ENCODE measurements at places on chromosomes 7 and 10.

DNA sequence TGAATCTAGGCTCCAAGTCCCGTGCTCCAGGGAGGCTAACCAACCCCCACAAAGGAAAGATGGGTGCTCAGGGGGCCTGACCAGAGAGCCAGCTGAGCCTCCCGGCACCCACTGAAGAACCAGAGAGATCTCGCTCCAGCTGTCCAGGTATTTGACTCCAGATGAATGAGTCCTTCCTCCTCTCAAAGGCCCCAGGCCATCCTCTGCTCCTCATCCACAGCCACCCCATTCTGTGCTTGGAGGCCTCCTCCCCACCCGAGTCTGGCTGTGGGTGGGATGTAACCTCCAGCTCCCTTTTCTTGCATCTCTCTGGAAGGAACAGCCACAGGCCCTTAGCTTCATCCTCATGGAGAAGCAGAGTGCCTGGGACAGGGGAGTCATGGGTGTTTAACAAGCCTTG, 44.6 kb downstream of the VSTM4 start:
- no peak for DNase-seq

- DNase-seq = no peak
These were observed 312.4 kb upstream of the AUTS2 start for GRCh38 chr7:69285854-69286253.

DNA sequence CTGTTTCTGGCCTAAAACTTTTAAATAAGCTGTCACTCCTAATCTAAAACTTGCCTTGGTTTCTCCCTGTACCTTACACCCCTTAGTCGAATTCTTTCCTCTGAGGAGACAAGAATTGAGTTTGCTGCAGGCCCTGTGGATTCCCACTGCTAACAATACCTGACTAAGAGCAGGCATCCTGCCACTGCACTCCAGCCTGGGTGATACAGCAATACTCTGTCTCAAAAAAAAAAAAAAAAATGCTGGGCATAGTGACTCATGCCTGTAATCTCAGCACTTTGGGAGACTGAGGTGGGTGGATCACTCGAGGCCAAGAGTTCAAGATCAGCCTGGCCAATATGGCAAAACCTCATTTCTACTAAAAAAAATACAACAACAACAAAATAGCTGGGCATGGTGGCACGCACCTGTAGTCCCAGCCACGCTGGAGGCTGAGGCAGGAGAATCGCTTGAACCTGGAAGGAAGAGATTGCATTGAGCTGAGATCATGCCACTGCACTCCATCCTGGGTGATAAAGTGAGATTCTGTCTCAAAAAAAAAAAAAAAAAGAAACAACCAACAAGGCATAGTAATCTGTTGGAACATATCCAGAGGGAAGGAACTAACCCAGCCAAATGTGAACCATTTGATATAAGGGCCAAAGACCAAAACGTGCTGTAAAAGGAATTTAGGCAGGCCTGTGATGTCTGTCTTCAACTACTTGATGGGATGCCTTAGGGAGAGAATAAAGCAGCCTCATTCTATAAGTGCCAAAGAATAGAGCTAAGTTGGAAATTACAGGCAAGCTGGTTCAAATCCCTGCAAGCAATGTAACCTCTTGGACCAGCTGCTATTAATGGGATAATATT, 732.7 kb upstream of the AUTS2 start:
- no peak for DNase-seq

DNA sequence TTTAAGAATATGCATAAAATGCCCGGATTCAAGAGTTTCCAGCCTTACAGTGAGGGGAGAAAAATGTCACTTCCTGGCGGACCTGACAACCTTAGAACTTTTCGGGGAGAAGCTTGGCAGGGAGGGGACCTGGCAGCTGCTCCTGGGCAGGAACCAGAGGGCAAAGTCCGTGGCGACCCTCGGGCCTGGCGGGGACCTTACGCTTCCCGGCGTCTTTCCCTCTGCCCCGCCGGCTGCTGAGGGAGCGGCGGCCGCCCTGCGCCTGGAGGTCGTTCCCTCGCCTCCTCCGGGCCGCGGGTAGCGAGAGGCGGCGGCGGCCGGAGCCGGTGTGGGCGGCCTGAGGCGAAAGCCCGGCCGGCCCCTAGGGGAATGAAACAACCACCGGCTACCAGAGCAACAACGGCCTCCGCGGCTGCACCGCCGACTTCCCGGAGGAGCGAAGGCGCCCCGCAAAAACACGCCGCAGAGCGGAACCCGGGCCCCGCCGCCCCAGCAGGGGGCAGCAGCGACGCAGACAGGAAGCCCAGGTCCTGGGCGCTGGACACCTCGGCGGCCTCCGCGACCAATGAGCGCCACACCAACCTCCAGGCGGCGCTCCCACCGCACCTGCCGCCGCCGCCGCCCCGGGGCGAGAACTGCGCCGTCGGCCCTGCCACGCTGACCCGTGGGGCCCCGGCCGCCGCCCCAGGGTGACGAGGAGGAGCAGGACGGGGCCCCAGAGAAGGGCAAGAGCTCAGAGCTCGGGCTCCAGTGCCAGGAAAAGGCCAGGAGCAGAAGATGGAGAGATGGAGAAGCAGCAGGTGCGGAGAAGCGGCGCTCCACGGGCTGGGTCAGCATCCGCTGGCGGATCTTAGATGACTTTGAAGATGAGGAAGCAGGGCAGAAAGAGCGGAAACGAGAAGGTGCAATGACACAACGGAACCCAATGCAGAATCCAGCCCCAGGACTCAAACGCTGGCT, 10.5 kb upstream of the ACSM6 start:
- peak; percentile 25 for DNase-seq

DNA sequence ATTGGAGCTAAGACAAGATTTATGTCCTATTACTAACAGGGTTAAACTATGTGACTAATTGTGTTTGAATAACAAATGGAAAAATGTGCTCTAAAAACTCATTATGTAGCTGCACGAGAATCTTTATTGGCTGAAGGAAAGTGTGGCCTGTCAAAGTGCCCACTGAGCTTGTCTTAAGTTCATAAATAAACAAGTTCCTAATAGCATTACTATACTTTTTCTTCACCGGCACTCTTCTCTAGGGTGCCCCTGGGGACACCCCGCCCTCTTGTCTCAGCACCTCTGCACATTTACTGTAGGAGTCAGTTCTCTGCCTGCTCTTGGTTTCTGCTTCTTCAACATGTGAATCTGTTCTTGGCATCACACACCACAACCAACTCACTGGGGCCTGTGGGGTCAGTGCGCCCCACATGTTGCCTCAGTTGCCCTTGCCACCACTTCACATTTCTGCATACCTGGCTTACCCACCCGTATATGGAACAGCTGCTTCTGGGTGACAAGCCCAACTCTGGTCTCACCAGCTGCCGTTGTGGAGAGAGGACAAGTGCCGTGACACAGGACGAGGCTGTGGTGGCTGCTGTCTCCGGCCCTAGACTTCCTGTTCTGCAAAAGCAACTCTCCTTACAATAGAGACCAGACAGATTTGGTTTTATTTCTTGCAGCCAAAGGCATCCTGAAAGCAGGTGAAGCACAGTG, 96.3 kb upstream of the DDC start:
- no peak for DNase-seq

- DNase-seq = no peak
These were observed 104.5 kb downstream of the GRID1 start for GRCh38 chr10:86261941-86262687.

DNA sequence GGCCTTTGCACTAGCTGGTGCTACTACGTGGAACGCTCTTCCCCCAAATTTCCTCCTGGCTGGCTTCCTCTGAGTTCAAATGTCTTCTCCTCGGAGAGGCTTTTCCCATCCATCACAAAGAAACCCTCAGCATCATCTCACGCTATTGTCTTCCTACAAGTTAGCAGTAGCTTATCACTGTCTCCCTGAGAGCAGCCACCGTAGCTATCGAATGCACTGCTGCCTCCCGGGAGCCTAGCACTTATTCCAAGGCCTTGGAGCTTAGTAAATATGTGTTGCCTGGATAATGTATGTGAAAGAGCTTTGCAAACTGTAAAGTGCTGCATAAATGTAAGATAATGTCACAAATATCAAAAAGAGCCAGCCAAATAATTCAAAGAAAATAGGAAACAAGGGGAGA, 124.4 kb downstream of the KCNMA1 start:
- no peak for DNase-seq

DNA sequence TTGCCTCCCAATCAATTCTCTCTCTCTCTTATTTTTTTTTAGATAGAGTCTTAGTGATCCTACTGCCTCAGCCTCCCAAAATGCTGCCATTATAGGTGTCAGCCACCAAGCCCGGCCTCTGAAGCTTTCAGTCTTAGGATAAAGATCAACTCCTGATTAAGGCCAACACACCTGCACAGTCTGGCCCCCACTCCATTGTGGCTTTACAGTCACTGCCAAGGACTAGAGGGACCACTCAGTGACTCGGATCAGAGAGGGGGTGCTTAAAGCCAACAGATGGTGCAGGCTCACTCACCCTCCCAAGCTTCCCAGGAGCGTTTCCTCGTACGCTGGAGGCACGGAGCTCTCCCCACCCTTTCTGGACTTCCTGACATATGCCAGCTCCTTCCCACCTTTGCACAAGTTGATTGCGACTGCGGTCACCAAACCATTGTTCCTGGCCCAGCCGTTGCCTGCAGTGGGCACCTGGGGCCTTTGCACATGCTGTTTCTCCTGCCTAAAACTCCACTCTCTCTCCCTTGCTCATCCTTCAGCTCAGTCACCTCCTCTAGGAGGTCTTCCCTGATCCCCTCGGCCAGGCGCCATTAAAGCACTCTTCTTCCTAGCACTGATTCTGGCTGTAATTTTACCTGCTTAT, 1.7 kb upstream of the CDH23 start:
- no peak for DNase-seq
